ENCODE measurements at places on chromosomes 6 and 20.

DNA sequence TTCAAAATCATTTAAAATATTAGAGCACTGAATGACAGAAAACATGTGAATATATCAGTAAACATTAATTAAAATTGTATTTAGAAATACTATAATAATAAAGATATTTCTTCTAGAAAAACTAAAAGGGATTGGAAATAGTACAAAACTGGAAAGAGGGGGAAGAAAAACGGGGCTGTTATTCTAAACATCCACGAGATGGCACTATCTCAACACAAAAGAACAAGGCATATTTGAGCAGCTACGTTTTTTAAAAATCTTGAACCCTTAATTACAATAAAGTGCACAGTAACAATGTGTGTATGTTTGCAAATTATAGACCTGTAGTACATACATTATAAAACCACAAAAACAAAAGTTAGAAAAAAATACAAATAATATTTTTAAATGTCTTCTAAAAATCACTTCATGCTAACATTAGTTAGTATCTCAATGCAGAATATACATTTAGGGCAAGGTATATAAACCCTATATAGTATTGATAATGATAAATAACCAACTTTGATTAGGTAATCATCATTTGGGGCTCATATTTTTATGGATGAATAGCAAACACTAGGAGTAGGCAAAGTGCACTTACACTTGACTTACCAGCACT is 42.5 kb upstream of the PNISR start:
- DNase-seq = no peak

GRCh38 chr20:32896521-32897280 is 38.0 kb downstream of the EFCAB8 start:
- DNase-seq = no peak

GRCh38 chr6:142940487-142940886 is 4.5 kb downstream of the HIVEP2 start:
- peak; percentile 12 for DNase-seq

DNA sequence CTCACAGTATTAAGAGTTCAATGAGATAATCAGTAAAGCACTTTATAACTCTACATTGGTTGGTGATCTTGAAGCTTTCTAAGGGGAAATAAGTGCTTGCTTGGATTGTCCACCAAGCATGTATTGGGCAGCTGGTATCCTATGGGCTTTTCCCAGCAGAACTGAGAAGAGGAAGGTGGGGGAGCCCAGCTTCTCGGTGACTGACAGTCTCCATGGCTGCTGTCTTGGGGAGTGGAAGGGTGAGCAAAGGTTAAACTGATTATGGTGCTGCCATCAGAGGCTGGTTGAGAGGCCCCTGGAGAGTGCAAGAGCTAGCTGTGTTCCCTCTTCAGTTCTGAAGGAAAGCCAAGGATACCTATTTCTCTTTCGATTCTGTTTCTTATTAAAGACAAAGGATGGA is 35.5 kb upstream of the ADTRP start:
- DNase-seq = no peak

GRCh38 chr6:9361749-9362148 is 926.4 kb upstream of the SLC35B3 start:
- DNase-seq = no peak

DNA sequence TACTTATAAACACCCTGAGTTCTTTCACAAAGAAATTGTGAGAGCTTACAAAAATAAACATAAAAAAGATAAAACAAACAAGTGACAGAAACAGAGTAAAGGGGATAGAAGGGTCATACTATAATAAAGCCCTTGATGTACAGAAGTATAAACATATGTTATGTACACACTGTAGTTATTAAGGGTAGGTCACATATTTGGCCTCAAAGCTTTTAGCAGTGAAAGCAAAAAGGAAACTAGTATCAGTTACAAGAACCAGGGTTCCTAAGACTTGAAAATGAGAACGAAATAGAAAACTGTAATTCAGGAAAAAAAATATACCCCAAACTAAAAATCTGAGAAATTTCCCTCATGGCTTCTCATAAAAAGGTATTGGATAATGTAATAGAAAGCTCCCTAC is 380.6 kb downstream of the HDGFL1 start:
- no peak for DNase-seq

- DNase-seq = peak; percentile 65
These were observed 790 bp downstream of the TOX2 start for GRCh38 chr20:43915211-43916072.

- peak; percentile 44 for DNase-seq
These were observed 18.2 kb downstream of the PPARD start for GRCh38 chr6:35360349-35361138.

- no peak for DNase-seq
These were observed 361.0 kb downstream of the TAF4 start for GRCh38 chr20:61704661-61705060.

- DNase-seq = peak; percentile 14
These were observed 13.7 kb downstream of the RIPK1 start for GRCh38 chr6:3081960-3082359.

- no peak for DNase-seq
These were observed 6.7 kb downstream of the TGIF2 start for GRCh38 chr20:36579996-36580545.
